ENCODE measurements at places on chromosomes 16 and 17. TPM values are rescaled to one million over a fixed set of nuclear protein-coding genes. Genes with fewer than 3 reads are reported as not detected.

DNA sequence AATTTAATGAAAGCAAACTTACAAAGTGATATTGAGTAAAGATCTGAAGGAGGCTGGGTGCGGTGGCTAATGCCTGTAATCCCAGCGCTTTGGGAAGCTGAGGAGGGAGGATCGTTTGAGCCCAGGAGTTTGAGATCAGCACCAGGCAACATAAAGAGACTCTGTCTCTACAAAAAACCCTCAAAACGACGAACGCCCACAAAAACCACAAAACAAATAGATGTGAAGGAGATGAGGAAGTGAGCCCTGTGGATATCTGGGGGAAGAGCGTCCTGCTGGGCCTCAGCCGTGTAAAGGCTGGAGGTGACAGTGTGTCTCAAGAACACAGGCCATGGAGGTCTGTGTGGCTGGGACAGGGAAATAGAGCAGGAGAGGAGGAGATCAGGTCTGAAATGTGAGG, 68.8 kb downstream of the ITFG1 start:
- H3K36me3 ChIP-seq = peaks cover 6% of the 10 kb centered on the region
- H3K27me3 ChIP-seq = no peaks in the 10 kb centered on the region
- peak overlapping the region; percentile 21 for H3K27ac ChIP-seq

DNA sequence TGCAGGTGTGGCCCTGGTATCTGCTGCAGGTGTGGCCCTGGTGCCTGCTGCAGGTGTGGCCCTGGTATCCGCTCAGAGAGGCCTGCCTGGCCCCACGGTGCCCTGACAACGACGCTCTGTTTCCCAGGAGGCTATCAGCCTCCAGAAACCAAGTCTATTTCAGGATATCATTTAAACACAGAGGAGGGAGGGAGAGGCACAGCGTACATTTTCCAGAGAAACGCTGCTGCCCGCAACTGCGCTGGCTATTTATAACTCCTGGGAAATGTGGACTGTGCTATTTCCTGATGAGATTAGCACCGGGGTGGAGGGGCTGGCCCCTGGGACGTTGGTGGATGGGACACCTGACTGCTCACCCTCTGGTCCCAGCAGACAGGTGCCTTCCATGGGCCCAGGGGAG, 22.5 kb downstream of the TIMM22 start:
- H3K27me3 ChIP-seq = no peaks in the 10 kb centered on the region
- no peaks in the 10 kb centered on the region for H3K4me1 ChIP-seq
- H3K36me3 ChIP-seq = no peaks in the 10 kb centered on the region

- no peak overlapping the region for H3K4me3 ChIP-seq
- DNase-seq = peak; percentile 66
- H3K27me3 ChIP-seq = no peaks in the 10 kb centered on the region
- peaks cover 4% of the 10 kb centered on the region for H3K4me1 ChIP-seq
- peak overlapping the region; percentile 6 for H3K27ac ChIP-seq
These were observed 14.4 kb downstream of the NDUFAF8 start for GRCh38 chr17:81253358-81254131.

DNA sequence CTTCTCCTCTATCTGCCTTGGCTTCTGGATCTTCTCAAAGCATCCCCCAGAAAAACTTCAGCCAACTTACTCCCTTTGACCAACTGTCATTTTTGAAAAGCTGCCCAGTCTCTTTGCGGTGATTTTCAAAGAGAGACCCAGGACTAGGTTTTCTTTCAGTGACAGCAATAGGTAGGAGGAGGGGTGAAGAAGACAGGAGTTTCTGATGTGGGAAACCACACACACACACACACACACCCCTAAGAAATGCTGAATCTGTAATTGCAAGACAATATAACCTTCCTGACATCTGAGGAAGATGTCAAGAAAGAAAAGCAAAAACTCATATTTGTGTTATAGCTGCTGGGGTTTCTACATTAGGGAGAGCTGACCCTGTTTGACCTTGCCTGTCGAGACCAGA, 5.2 kb downstream of the FAM20A start:
- no peak for DNase-seq
- H3K4me3 ChIP-seq = no peak overlapping the region

GRCh38 chr17:3890878-3891219, 2.0 kb downstream of the CAMKK1 start:
- peaks cover 7% of the 10 kb centered on the region for H3K27me3 ChIP-seq
- peak overlapping the region; percentile 73 for H3K4me3 ChIP-seq
- no peak for DNase-seq
- H3K36me3 ChIP-seq = no peaks in the 10 kb centered on the region
- H3K27ac ChIP-seq = no peak overlapping the region

DHRS7C gene
- total RNA-seq = not detected
